ENCODE measurements at places on chromosomes 16 and 17. TPM values are rescaled to one million over a fixed set of nuclear protein-coding genes. Genes with fewer than 3 reads are reported as not detected.

DNA sequence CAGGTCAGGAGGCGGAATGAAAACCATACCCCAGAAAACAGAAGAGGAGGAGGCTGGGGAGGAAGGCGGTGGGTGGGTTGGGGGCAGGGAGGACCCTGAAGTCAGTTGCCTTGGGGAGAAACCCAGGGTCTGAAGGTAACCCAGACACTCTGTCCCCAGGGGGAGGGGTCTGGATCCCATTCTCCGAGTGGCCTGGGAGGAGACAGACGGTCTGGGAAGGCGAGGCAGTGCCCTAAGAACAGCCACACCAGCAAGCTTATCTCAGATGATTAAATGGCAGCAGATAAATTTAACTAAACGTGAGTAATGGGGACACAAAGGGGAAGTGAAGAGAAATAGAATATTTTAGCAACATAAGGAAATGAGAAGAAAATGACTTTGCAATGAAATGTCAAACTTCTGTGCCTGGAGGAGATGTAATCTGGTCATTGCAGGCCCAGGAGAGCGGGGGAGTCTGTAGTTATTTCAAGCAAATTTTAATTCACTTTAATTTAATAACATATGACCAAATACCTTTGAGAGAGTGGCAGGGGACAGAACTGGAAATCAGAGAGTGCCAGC is 21.4 kb upstream of the ZFP90 start:
- no peak for DNase-seq

DNA sequence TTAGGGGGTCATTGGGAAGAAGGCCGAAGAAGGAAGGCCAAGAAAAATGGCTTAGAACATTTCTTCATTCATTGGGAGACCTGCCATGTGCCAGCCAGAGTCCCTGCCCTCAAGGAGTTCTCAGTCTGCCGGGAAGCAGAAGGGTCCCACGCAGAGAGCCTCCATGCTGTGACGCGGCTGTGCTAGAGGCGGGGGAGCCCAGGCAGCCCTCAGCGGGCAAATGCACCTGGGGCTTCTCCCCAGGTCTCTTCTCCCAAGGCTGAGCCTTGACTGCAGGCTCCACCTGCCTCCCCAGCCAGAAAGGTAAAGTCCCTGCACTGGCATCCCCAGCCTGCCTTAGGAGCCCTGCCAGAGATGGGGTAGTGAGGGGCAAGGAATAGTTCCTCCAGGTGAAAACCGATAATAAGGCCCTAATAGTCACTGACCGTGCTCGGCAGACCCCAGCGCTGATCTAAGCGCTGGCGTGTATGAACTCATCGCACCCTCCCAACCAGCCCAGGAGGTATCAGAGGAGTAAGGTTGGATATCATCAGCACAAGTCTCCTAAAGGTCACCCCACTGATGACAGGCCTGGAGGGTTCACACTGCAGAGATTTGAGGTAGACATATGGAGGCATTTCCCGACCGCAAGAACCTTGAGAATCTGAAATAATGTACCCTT is 6.0 kb upstream of the CDR2L start:
- DNase-seq = peak; percentile 14

Gene CCL14
- not detected for total RNA-seq

DNA sequence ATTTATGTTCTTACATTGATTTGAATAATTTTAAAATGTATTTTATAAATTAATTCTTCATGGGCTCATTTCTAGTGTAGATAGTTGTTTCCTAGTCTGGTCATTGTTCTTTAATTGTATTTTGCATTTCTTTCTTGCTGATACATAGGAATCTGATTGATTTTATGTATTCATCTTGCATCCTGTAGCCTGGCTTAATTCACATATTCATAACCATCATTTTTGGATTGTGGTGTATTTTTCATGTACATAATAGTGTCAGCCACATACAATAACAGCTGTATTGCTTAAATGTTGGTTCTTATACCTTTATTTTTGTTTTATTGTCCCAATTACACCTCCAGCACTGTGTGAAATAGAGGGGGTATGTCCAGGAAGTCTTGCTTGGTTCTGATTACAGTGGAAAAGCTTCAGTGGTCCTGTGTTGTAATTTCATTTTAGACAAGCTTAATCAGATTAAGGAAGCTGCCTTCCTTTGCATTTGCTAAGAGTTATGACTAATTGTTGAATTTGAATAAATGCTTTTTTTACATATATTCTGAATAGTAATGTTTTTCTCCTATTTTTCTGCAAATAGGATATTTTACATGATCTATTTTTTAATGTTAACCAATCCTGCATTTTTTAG is 103.7 kb downstream of the USP22 start:
- DNase-seq = no peak

Gene ABCC3
- total RNA-seq = 0.41 TPM

Gene ITGAL
- total RNA-seq = 0.23 TPM

Gene NUTF2
- total RNA-seq = 224 TPM

DNA sequence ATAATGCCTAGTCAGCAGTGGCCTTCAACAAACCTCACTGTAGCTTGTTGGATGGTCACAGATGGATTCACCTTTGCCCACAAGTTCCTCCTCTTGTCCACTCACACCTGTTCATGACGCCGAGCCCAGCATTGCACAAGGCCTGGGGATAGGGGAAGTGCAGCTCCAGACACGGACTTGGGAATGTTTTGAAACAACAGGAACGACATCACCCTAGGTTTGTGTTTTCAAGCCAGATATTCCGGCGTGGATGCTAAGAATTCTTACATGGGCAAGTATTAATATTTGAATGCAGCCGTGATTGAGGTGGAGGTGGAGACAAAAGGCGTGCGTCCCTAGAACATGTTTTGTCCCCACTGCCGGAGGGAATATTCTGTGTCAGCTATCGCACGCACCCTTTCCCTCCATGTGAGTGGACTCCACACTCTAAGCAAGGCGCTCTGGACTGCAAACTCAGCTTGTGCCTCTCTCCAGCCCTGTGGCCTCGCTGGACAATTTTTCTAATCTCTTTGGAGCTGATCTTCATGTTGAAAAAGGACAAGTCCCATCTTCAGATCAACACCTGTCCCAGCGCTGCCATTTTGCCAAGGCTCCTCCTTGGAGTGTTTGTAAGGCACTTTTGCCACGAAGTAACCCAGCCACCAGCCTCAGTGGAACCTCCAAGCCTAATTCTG is 2.0 kb upstream of the BANP start:
- no peak for DNase-seq

Gene CIBAR2
- not detected for total RNA-seq

Gene HCRT
- not detected for total RNA-seq

- DNase-seq = no peak
These were observed 379.6 kb upstream of the PSMD7 start for GRCh38 chr16:73916829-73917594.

Gene ZNF48
- 16.0 TPM for total RNA-seq

DNA sequence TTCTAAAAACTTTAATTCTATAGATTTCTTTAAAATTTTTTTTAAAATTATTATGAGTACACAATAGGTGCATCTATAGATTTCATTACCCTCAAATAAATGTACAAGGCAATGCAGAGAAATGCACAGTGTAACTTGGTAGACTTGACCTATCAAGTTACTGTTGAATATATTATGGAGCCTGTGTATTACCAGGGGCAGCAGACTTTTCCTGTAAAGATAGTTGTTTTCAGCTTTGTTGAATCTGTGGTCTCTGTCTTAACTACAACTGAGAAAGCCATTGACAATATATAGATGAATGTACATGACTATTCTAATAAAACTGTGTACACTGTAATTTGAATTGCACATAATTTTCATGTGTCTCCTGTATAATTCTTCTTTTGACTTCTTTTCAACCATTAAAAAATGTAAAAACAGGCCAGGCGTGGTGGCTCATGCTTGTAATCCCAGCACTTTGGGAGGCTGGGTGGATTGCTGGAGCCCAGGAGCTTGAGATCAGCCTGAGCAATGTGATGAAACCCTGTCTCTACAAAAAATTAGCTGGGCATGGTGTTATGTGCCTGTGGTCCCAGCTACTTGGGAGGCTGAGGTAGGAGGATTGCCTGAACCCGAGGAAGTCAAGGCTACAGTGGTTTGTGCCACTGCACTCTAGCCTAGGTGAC is 39.4 kb downstream of the TENT4B start:
- DNase-seq = no peak

DNA sequence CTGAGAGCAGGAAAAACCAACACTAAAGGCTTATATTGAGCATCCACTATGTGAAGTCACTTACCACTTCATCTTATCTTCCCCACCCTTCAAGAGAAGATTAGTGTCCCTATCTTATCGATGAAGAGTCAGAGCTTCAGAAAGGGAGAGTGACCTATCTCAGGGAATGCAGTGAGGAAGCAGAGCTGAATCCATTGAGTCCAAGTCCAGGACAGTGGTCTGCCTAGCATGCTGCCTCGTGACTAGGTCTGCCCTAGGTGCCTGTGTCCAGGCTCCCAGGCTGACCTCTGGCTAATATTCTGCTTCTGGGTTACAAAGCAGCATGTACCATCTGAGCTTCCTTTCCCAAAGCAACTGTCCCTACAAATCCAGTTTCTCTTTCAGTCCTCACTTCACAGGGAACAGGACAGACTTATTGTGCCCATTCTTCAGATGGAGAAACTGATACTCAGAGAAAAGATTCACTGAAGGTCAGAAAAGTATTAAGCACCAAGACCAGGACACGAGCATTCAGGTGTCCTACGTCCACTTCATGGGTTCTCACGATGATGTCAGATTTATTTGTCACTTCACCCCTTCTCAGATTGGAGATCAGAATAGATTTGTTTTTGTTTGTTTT is 13.3 kb upstream of the FZD2 start:
- DNase-seq = no peak

DNA sequence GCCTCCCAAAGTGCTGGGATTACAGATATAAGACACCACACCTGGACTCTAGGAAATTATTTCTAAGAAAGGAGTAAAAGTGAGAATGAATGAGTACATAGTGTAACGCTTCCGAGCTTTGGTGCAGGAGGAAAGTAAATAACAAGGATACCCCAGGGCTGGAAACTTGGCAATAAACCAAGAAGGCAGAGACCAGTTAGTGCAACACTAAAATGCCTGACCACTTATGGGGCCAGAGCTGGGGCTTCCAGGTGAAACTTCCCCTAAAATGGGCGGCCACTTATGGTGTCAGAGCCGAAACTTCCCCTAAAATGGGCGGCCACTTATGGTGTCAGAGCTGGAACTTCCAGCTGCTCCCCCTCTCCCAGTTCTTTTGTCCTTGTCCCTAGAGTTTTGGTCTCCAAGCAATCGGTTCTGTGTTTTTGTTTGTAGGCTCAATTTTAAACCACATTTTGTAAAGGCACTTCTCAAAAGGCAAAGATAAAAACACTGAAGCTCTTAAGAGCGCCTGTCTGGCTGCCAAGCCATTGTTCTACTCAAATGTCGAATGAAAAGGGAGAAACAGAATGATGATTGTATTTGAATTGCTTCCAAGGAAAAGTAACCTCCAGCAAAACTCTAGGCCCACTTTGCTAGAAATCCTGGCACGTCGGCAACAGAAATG is 63.9 kb downstream of the NXN start:
- peak; percentile 77 for DNase-seq

DNA sequence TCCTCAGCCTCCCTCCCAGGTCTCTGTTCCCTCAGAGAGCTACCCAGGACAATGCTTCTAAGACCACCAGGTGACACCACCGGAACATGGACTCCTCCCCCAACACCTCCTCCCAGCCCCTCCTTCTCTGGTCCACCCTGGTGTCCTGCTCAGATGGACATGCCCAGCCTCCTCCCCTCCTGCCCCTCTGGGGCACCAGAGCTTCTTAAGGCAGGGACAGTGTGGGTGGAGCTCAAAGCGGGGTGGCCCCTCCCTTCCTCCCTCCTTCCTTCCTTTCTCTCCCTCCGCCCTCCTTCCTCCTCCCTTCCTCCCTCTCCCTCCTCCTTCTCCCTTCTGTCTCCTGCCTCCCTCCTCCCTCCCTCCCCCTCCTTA is 22.7 kb downstream of the TRPV3 start:
- DNase-seq = no peak

Gene KRTAP4-7
- total RNA-seq = not detected

DNA sequence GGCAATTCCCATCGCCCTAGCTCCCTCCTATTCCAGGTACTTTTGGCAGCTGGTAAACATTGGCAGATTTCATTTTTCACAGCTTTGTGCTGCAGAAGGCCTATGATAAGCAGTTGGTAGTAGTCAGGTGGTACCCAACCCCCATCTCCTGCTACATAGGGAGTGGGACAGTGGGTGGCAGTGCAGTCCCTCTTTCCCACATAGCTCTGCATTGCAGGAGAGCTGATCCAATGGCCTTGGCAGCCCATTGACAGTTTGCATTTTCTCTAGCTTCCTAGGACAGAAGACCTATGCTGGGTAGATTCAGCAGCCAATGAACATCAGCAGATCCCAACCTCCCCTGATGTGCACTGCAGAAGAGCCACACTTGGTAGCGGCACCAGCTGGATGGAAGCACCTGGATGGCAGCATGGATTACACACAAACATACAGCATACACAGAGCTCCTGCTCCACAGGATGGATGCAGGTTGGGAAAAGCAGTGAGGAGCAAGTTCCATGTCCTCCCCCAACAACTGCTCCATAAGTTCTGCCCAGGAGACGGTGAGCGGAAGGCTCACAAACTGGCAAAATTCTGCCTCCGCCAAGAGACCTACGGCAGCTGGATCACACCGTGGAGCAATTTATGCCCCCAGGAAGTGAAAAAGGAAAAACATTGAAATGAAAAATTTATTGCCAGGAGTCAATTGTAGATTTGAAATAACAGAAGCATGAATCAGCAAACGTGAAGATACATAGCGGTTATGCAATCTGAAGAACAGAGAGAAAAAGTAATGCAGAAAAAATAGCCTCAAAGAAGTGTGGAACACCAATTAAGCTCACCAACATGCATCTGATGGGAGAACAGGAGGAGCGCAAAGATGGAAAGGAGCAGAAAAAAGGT is 95.7 kb downstream of the CACNG1 start:
- DNase-seq = peak; percentile 57

- DNase-seq = no peak
These were observed 17.9 kb upstream of the SMIM5 start for GRCh38 chr17:75615301-75615700.

GRCh38 chr17:65609286-65609685 is 47.8 kb upstream of the AXIN2 start:
- DNase-seq = no peak

DNA sequence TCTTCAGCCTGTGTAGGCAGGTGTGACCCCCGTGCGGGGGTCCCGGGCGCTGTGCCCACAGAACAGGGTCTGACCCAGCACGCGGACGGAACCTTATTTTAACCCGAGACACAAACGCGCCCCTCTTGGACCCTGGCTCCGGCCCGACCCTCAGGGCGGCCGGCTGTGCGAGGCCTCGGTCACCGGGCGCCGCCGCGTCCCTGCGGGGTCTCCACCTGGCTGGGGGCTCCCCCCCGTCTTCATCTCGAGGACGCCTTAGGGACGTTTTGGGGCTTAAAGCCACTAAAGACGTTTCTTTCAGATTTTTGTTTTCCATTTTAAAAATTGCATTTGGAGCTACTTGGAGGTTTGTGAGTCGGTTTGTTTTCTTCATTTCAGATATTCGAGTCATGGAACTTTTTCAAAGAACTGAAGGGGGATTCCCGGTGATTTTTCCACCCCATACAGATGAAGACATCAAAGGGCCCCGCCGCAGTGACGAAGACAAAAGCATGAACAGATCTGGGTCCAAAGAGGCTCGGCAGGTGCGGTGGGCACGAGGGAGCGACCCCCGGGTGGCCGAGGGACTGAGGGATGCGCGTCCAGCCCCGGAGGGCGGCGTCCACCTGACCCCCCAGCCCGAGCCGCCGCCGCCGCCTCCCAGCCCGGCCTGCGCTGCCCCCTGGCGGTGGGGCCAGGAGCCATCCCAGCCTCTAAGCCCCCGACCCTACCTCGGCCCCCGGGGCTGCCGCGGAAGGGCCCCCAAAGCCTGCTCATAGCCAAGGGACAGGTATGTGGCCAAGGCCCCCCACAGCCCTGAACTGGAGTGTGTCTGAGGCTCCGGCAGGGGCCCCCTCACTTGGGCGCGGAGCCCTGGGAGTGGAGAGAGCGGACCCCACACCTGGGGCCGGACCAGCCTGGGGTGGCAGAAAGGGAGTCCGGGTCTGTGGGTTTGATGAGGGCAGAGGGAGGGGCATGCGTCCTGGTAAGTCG is 3.8 kb upstream of the CD7 start:
- DNase-seq = no peak
